C1 segment of cervical spinal cord (tissue), 14 donors: ENCODE measurements at places on chromosomes 6 and 20.

- no peak for DNase-seq
Observed at GRCh38 chr20:43799150-43799711, 72.4 kb upstream of the GTSF1L start.

GRCh38 chr20:54510541-54511129 lies 35.2 kb downstream of the DOK5 start:
- peak; percentile 14 for DNase-seq

- peak; percentile 51 for DNase-seq
Observed at GRCh38 chr20:32474967-32475811, 109.9 kb downstream of the NOL4L start.

DNA sequence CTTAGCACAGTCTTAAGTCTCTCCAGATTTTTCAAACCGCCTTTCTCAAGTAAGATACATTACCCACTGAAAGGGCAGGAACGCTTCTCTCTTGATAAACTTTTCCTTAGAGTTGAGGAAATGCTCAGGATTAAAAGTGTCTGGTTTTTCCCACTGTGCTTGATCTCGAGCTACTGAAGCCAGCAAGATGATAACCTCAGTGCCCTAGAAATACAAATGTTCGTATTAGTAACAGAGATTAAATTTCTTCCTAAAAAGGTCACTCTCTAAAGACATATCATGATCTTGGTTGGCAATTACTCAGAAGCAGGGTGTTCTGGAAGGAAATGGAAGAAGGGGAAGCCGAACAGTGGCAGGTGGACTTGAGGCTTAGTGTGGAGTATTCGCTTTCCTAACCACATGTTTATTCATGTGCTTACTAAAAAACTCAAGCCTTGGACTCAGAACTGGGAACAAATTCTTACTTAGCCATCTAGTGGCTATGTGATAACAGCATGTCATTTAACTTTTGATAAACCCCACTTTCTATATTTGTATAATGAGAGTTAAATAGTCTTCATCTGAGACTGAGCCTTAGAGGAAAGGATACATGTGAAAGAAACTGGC lies 20.1 kb downstream of the C6orf141 start:
- no peak for DNase-seq

DNA sequence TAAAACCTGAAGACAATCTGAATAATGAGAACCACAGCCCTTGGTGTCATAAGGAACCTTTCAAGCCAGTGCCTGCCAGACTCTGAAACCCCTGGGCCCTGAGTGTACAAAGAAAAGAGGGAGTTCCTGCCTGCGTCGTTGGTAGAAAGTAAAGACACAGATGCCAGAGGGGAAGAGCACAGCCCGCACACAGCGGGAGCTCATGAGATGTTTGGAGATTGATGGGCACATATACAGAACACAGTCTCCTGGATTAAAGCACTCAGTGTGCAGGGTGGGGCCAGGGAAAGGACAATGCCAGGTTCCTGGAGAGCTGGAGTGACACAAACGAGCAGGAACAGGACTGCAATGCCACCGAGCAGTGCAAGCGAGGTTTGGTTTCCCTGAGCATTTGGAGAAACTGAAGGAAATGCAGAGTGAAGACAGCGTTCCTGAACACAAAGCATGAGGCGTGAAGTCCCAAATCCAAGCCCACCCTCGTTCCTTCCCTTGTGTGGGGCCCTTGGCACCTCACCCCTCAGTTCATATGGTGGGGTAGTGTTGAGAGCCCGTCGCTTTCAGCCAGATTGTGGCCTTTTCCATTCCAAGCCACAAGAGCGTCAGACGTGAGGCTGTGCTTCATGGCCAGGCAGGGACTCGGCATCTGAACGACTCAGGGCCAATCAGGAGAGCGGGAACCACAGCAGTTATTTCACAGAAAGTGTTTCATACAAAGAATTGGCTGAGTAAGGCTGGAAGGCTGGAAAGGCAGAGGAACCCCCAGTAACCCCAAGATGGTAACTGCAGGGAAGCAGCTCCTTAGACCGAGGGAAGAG lies 41.0 kb upstream of the RPS6KA2 start:
- DNase-seq: no peak

- no peak for DNase-seq
Observed at GRCh38 chr6:52727908-52728307, 35.4 kb downstream of the GSTA2 start.

GRCh38 chr6:16804546-16805242 lies 43.4 kb upstream of the ATXN1 start:
- no peak for DNase-seq

- DNase-seq: no peak
Observed at GRCh38 chr6:38554700-38555413, 84.9 kb downstream of the BTBD9 start.

- DNase-seq: no peak
Observed at GRCh38 chr6:75933387-75933975, 139.0 kb downstream of the IMPG1 start.

DNA sequence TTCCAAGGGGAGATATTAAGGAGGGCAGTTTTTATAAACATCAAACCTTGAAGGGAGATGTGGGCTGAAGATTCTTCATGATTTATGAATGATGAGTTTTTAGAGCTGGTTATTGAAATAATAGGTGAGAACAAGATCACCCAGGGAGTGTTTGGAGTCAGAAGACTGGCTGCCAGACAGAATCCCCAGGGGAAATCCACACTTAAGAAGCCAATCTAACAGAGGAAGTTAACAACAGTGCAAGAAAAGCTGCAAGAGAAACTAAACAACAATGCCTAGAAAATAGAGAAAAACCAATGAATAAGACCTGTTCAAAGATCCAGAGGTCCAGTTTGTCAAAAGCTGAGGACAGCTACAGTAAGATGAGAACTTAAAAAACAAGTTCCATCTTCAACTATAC lies 167.9 kb upstream of the MAN1A1 start:
- DNase-seq: no peak

- no peak for DNase-seq
Observed at GRCh38 chr6:110039981-110040383, 61.9 kb downstream of the GPR6 start.

- no peak for DNase-seq
Observed at GRCh38 chr6:162728197-162728596, 423 bp downstream of the PACRG start.

- DNase-seq: no peak
Observed at GRCh38 chr20:37803438-37804307, 99.3 kb upstream of the VSTM2L start.

GRCh38 chr6:43910638-43911353 lies 140.8 kb downstream of the VEGFA start:
- DNase-seq: no peak

GRCh38 chr6:43992126-43992663 lies 135.1 kb downstream of the MRPL14 start:
- no peak for DNase-seq

GRCh38 chr20:37308086-37309050 lies 18.9 kb downstream of the MANBAL start:
- DNase-seq: no peak

- DNase-seq: no peak
Observed at GRCh38 chr6:10194816-10195672, 219.8 kb downstream of the TFAP2A start.

- DNase-seq: peak; percentile 67
Observed at GRCh38 chr20:44733341-44734069, 12.2 kb upstream of the KCNK15 start.
